ENCODE measurements at places on chromosomes 5 and 9.

DNA sequence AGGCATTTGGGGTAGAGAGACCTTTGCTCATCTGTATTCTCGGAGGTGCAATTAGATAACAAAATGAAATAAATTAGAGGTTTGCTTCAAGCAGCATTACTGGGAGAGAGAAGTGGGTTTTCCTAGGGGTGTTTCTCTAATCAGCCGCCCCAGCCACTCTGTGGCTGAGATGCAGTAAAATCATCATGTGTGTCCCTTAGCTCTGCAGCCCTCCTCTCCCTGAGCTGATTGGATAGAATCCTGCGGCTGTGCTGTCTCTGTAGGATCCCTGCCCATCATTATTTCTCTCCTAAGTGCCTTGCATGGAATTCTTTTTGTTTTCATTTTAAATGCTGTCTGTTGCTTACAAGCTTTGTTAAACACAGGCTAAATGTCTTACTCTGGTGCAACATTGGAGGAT is 171.4 kb downstream of the SH3GL2 start:
- no peak for DNase-seq

DNA sequence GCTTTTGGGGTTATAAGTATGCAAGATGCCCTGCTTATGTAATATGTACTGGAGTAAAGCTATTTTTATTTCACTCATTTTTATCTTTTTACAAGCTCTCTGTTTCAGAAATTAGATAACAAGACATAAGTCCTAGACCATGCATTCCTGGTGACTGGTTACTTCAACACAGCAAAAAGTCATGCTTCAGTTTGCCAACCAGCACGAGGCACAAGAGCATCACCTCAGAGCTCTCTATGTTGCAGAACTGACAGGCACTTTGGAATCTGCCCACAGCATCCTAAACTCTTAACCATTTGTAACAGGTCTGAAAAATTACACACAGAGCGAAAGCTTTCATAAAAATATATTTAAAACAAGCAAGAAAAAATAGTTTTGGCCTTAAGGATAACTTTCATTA is 112.8 kb downstream of the MARCHF11 start:
- no peak for DNase-seq

- DNase-seq: no peak
Measured at GRCh38 chr5:171589461-171589860, 170.0 kb downstream of the FGF18 start.

DNA sequence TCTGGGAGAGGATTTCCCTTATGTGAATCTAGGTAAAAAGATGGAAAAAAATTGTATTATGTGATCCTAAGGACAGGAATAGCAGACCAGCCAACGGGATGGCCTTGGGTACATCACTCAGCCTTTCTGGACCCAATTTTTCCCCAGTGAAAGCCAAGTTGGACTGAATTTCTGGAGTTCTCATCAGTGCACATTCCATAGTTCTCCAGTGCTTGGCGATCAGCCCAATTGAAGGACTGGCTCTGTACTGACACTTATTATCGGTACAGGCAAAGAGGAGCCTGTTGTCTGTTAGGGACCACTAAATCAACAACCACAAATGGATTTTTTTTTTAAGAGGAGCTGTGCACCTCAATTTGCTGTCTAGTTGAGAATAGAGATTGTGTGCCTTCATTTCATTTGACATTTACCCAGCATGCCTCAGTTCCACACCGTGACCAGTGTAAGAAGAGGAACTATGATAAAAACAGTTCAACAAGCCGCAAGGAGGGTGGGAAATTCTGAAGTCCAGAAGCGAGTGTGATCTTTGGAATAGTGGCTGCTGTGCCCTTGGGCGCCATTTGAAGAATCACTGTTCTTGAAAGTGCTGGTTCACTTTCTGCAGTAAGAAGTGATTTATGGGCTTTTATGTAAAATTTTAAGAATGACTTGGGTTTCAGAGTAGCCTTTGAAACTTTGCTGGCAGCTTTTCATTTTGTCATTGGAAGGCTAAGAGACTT is 8.0 kb downstream of the ARL10 start:
- no peak for DNase-seq

DNA sequence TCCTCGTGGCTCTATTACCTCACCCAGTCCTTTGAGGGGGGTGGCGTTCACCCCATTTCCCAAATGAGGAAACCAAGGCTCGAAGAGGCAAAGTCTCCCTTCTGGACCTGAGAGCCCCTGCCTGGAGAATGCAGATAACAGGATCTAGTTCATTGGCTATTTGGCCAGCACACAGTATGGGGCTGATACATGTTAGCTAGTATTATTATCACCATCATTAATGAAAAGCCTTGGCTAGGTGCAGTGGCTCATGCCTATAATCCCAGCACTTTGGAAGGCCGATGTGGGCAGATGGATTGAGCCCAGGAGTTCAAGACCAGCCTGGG is 4.3 kb downstream of the SH3GLB2 start:
- no peak for DNase-seq

DNA sequence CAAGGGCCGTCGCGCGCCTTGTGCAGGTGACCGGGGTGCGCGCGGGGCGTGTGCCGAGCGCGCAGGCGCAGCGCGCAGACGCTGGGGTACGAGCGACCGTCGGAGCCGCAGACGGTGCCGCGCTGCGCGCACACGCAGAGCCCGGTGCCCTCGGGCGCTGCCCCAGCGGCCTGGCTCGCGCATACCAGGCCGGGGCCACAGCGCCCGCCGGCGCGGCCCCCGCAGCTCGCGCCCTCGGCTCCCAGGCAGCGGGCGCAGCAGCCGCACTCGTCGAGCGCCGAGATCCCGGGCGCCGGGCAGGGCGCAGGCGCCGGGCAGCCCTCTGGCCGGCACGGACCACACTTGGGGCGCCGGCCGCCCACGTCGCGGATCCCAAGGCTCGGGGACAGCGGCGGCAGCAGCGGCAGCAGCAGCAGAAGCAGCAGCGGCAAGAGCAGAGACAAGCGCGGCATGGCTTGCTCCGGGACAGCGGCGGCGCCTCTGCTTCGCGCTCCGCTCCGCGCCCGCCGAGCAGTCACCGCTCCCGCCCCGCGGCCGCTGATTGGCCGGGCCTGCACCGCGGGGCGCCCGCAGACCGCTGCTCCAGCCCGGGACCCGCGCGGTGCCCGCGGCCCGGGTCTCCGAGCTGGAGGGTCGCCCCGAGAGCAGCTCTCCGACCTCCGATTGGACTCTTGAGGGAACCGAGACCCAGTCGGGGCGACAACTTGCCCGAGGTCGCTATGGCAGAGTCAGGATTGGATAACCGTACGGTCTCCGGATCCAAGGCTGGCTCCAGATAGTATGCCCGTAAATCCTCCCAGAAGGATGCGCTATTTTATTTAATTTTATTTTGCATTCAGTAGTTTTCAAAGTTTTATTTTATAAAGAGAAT is at the start of gene IGFBPL1:
Gene IGFBPL1 (minus strand): TSS at position 482 of the 871 bp plus-strand sequence. CDS start 30 bp downstream, at position 452.
- DNase-seq: no peak

- DNase-seq: no peak
Measured at GRCh38 chr5:139708434-139708861, 60.3 kb downstream of the CXXC5 start.

GRCh38 chr9:128121924-128122808 is 5.4 kb downstream of the PTGES2 start:
- no peak for DNase-seq

GRCh38 chr5:10559151-10559550 is 4.7 kb upstream of the ANKRD33B start:
- no peak for DNase-seq

- DNase-seq: no peak
Measured at GRCh38 chr9:14136047-14136635, 177.8 kb downstream of the NFIB start.

GRCh38 chr9:100346836-100347235 is 5.9 kb downstream of the TEX10 start:
- no peak for DNase-seq

- no peak for DNase-seq
Measured at GRCh38 chr5:154501566-154501965, 23.5 kb upstream of the HAND1 start.

DNA sequence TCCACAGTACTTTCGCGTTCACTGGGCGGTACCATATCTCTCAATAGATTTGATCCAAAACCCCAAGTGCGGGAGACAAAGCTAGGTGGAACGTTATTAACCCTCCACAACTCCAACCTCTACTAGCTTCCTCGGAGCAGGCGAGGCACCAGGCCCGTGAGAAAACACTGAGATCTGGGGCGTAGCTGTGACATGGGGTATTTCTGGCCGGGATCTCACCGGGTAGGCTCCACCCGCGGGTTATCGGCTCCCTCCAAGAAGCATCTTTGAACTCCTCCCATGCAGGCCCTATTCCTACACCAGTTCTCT is 350 bp upstream of the SLC25A46 start:
- no peak for DNase-seq

GRCh38 chr5:80399526-80400239 is 8.2 kb upstream of the ZFYVE16 start:
- DNase-seq: no peak

All from stimulated activated CD8-positive, alpha-beta memory T cell treated with anti-CD3 and anti-CD28 coated beads, Interleukin-15, amount 100 ng/mL, for 1 hour (primary cell).